ENCODE measurements at places on chromosomes 16 and 17.

DNA sequence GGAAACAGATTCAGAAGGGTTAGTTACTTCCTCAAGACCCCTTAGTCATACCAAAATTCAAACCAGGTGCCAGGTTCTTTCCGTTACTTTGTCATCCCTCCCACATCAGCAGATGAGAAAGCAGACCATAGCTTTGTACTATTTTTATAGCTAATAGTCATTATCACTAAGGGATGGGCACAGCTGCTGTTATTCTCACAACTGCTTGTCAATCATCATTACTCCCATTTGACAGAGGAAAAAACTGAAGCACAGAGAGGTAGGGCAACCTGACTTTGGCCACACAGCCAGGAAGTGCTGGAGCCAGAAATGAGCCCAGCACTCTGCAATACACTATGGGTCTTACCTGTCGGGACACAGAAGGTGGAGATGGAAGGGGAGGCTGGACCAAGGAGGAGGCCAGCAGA lies 30.0 kb downstream of the TEKT5 start:
- no peak for DNase-seq

GRCh38 chr17:40432864-40433528 lies 10.3 kb upstream of the IGFBP4 start:
- DNase-seq = no peak

DNA sequence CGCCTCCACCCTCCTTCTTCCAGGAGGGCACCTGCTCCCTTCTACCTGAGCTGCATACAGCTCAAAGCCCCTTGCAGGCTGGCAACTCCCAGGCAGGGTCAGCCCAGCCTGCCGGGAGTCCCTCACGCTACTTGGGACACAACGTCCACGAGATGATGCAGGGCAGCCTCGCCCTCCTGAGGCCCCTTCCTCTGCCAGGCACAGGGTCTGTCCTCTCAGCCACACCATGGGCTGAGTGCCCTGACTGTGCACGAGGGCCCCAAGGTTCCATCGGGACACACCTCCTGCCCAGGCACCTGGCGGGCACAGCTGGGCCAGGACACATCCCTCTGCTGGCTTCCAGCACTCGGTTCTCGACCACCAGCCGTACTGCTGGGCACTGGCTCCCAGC lies 30.9 kb upstream of the ZC3H18 start:
- DNase-seq = no peak

DNA sequence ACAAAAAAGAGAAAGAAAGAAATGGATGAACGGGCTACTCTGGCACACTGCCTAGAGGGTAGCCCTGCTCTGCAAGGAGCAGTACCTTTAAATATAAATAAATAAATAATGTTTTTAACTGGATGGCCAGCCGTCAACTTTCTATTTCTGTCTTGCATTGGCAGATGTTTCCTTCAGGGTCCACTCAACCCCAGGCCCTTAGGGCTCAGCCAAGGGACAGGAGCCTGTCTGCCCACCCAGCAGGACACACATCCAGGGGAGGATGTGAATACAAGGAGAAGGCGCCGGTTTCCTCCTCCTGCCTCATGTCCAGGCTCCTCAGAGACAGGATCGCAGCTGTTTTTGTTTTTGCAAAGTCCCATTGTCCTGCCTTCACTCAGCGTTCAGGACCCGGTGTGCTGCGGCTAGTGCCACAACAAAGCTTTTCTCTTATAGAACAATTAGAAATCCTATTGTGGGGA lies 22.6 kb downstream of the TTYH2 start:
- DNase-seq = no peak

- DNase-seq = no peak
These were observed 21.3 kb downstream of the GNA13 start for GRCh38 chr17:65035191-65035590.

DNA sequence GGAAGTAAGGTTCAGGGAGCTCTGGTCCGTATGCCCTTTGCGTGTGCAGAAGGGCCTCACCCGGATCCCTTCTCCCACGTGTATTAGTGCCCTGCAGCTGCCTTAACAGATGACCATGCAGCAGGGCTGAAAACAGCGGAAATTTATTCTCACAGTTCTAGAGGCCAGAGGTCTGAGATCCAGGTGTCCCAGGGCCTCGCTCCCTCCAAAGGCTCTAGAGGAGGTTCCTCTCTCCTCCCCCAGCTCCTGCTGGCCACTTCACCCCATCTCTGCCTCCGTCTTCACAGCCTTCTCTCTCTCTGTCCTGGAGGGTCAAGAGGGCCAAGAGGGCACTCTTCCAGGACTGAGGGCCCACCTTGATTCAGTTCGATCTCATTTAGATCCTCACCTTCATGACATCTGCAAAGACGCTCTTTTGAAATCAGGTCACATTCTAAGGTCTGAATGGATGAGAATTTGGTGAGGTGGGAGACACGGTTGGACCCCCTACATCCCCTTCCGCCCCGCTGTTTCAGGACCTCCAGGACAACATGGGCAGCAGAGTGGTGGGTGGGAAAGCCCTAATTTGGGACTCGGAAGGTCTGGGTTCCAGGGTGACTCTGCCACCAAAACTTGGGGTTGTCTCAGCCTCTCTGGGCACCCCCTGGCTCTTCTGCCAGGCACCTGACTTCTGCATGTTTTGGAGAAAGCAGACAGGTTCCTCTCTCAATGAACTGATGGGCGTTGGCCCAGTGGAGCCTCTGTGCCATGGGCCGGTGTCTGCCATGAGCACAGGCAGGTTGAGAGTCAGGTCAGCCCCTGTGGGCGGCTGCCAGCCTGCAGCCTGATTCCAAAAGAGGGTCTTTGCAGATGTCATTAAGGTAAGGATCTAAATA lies 361.2 kb downstream of the SEC14L1 start:
- no peak for DNase-seq

DNA sequence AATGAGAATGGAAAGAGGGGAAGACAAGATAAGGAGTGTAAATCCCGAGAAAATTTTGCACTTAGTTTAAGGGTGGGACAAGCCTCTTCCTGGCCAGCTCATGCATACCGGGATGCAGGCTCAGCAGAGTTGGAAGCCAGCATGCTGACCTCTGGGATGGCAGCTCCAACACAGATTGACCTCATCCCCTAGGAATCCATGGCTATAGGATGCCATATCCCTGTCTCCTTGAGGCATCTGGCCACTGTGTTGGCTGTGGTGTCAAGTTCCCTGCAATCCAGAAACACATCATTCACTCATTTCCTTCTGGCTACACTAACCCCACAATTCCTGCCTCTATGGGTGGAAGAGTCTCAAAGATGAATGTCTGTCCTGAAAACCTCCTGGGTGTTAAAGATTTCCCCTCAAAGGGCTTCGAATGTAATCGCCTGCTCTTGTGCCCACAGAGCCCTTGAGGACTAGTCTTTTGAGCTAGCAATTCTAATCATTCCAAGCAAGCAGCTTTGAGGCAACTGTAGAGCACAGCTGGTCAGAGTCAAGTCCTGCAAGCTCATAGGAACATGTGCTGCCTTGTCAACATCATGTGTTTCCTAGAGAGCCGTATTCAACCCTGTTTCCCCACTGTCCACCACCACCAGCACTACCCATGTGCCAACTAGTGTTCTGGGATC lies 141.4 kb downstream of the PMP22 start:
- DNase-seq = no peak

DNA sequence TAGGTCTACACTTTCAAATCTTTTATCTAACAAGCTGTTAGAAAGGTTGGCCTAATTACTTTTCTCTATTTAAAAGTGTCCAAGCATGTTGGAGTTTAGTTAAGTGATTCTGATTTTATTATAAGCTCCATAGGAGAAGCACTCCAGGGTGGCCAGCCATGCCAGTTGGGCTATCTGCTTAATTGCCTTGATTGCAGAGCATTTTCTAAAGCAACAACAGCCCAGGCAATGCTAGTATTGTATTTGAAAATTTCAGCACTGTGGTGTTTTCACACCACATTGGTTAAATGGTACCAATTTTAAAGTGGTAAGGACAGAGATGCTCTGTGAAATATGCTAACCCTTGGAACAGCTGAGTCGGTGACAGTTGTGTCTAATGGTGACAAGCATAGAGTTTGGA lies 510.5 kb upstream of the CDH8 start:
- DNase-seq = no peak

DNA sequence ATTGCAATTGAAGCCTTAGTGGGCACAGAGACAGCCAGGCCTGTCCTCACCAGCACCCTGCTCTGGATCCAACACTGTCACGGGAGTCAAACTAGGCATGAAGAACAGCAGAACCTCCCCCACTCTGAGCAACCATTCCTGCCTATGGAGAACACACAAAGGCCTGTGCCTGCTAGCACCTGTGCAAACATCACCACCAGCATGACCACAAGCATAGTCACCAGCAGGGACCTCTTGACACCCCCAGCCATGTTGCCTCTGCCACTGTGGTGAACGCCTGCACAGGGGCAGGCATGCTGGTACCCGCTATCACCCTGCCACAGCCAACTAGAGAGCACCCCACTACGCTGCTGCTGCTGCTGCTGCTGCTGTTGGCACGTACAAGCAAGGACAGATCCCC lies 51.7 kb downstream of the CMC2 start:
- no peak for DNase-seq

DNA sequence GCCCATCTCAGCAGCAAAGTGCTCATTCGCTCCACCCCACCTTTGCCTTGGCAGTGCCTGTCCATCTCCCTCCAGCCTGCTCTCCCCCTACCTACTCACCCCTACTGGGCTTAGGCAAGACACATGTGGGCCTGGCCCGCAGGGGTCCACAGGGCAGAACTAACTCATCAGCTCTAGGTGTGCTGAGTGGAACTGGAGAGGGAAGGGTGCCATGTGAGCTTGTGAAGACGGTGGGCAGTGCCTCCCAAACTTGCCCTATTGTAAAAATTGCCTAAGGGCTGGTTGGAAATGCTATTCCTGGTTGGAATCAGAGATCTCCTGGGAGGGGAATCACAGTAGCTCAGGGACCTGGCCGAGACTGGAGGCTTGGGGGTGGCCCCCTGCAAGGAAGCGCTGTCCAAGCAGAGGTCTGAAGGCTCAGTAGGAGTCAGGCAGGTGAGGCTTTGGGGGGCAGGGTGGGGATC lies 29.1 kb upstream of the TNS4 start:
- no peak for DNase-seq

- no peak for DNase-seq
These were observed 144.5 kb downstream of the GRIN2A start for GRCh38 chr16:10037751-10038150.

DNA sequence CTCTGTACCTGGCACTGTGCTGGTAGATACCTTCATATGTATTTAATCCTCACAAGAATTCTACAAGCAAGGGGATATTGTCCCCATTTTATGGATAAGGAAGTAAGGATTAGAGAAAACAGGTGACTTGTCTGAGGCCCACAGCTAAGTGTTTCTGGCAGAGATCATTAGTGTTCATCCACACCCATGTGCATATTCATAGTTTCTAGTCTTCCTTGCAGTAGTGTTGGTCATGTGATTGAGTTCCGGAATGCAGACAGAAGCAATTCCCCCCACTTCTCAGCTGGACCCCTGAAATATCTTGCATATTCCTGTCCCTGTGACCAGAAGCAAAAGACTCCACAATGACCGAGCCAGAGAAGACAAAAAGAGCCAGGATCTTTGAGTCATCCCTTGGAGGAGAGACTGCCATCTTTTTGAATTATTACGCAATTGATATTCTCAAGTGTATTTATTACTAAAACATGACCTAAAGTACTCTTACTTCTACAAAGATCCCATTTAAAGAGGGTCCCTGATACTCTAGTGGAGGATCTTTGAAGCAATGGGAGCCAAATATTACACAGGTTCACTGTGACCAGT lies 43.4 kb downstream of the SOX9 start:
- DNase-seq = no peak

DNA sequence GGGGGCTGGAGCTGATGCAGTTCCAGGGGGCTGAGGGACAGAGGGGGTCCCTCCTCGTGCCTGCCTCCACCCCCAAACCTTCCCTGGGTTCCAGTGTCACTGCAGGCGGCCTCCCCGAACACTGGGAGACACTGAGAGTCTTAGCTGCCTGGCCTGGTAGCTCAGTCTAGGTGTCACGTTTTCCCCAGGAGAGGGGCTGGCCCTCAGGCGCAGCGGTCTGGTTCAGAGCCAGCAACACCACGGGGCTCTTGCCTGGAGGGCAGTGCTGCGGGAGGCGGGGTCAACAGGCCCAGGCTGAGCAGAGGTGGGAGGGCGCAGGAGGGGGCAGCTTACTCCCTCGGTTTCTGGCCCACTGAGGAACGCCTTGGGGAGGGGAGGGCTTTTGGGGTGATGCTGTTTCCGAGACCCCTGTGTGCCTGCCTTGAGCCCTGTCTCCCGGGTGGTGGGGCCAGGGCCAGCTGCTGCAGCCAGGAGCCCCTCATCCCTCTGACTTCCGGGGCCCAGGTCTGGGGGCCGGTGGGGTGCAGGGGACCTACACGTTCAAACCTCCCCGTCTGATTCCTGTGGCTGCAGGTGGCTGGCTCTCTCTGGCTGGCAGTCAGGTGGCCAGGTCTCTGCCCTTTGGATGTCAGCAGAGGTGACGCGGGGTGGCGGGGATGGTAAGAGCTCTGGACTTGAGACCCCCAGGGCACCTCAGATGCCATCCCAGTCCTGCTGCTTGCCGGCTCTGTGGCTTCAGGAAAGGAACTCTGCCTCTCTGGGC lies 89.3 kb upstream of the GSE1 start:
- no peak for DNase-seq

- no peak for DNase-seq
These were observed at the start of gene TBC1D16 for GRCh38 chr17:80035687-80035936. Gene TBC1D16 (minus strand): TSS chr17:80035872. CDS start chr17:80013547, 22,325 bp downstream.

DNA sequence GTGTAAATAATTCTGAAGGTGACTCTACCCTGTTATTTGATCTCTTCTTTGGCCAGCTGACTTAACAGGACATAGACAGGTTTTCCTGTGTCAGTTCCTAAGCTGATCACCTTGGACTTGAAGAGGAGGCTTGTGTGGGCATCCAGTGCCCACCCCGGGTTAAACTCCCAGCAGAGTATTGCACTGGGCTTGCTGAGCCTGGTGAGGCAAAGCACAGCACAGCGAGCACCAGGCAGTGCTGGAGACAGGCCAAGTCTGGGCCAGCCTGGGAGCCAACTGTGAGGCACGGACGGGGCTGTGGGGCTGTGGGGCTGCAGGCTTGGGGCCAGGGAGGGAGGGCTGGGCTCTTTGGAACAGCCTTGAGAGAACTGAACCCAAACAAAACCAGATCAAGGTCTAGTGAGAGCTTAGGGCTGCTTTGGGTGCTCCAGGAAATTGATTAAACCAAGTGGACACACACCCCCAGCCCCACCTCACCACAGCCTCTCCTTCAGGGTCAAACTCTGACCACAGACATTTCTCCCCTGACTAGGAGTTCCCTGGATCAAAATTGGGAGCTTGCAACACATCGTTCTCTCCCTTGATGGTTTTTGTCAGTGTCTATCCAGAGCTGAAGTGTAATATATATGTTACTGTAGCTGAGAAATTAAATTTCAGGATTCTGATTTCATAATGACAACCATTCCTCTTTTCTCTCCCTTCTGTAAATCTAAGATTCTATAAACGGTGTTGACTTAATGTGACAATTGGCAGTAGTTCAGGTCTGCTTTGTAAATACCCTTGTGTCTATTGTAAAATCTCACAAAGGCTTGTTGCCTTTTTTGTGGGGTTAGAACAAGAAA lies 5.1 kb downstream of the STH start:
- no peak for DNase-seq

- no peak for DNase-seq
These were observed 120.3 kb downstream of the CHD9 start for GRCh38 chr16:53175118-53175517.

DNA sequence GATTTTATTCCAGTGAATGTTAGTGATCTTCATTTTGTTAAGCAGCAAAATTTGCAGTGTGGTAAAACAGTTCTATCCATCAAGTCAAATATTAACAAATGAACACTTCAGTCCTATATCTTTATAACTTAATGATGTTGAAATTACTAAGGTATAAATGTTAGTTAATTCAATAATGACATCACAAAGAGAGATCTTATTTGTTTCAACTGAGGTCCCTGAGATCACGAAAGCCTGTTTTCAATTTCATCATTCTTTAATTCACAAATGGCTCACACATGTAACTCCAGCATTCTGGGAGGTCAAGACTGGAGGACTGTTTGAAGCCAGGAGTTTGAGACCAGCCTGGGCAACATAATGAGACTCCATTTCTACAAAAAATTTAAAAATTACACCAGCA lies 13.9 kb downstream of the SMURF2 start:
- no peak for DNase-seq
